ENCODE measurements at places on chromosomes 11 and 22.

DNA sequence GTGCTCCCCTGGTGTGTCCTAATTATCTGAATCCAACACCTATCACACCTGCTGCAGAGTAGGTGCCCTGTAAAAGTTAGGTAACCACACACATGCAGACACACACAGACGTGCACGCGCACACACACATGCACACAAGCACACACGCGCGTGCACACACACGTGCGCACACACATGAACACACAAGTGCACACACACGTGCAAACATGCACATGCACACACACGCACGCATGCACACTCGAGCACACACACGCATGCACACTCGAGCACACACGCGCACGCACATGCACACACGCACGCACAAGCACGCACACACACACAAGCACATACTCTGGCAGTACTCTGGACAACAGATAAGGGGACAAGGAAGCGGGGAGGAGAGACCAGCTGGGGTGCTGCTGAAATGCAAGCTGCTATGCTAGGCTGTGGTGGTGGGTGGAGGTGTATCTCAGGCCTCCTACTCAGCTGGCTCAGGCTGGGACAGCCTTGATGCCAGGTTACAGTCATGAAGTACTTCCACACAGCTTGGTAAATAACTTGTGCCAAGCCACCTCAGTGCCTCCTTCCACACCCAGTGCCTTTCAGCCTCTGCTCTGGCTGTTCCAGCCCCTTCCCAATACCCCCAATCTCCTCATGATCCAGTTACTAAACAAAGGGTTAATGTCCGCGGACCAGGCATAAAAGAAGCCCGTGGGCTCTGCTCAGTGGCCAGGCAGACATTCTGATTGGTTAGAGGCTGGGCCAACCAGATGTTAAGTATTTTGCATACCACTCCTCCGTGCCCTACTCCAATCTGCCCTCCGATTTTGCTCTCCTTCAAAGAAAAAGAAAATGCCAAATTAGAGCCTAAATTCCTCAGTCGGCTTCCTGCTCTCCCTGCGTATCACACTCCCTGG lies 374.1 kb downstream of the TENM4 start:
- no peak for DNase-seq

DNA sequence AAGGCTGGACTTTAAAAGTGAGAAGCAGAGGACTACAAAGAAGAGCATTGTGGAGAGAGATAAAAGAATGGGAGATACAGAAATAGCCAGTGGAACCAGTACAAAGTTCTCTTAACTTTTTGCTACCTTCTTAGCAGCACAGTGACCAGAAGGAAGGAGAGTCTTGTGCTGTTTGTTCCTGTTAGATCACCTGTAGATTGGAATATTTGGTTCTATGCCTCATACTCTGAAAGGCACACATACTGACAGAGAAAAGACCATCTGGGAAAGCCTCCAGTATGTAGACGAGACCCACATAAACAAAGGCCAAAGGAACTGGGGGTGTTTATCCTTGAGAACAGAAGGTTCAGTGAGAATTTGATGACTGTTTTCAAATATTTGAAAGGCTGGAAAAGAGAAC lies 18.7 kb downstream of the RNF141 start:
- DNase-seq: no peak

DNA sequence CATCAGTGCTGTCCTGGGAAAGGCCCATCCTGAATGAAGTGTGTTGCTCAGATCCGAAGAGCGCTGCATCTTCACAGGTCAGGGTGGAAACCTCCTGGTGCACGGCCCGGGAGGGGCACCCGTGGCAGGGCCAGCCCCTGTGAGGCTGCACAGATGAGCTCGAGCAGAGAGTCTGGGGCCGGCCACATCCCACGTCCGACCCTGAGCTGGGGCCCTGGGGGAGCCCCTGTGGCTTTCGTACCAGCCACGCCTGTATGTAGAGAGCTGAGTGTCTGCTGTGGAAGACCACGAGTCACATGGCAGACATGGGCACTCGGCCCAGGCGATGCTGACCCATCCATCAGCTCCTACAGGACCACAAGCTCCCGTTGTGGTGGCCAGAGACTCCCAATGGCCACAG lies 24.9 kb upstream of the SEPTIN5 start:
- DNase-seq: no peak

GRCh38 chr22:20218987-20219386 lies 49.1 kb downstream of the RTN4R start:
- DNase-seq: no peak

GRCh38 chr11:115396533-115396932 lies 107.7 kb downstream of the CADM1 start:
- DNase-seq: no peak

- DNase-seq: no peak
These were observed 27.0 kb downstream of the POLDIP3 start for GRCh38 chr22:42587588-42588175.
